Activated naive CD8-positive, alpha-beta T cell treated with anti-CD3 and anti-CD28 coated beads for 36 hours (primary cell): ENCODE measurements at places on chromosomes 3 and 15. TPM values are rescaled to one million over a fixed set of nuclear protein-coding genes. Genes with fewer than 3 reads are reported as not detected.

- DNase-seq: no peak
Observed at GRCh38 chr3:6282918-6283317, 578.0 kb upstream of the GRM7 start.

DNA sequence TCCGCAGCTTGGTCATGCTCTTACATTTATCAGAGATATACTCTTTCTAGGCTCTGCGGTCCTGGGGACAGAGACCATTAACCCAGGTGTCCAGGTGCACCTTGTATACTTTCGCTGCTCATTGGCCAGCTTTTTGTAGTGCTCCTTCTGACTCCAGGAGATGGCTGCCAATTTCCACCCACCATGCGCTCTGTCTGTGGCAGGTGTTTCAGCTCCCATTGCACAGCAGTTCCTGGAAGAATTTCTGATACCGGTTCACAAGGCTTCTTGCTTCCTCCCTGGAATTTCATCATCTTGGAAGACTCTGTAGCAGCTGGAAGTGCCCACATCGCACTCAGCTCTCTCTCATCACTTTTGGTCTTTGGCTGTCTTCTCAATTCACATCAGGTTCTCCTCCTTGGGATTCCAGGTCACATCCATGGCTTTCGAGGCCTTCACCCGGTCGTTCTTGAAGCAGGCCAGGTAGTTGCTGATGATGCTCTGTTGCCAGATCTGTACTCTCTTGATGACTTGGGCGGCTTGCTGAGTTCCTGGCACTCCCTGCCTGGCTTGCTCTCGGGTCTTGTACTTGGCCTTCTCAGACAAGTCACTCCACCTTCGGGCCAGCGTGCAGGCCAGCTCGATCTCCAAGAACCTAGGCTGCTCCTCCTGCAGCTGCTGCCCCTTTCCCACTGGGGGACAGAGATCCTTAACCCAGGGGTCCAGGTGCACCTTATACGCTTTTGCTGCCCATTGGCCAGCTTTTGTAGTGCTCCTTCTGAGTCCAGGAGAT is 41.1 kb upstream of the ARL8B start:
- no peak for DNase-seq

- no peak for DNase-seq
Observed at GRCh38 chr3:69115731-69116130, 6.7 kb downstream of the LMOD3 start.

Gene CPNE9
- not detected for total RNA-seq

DNA sequence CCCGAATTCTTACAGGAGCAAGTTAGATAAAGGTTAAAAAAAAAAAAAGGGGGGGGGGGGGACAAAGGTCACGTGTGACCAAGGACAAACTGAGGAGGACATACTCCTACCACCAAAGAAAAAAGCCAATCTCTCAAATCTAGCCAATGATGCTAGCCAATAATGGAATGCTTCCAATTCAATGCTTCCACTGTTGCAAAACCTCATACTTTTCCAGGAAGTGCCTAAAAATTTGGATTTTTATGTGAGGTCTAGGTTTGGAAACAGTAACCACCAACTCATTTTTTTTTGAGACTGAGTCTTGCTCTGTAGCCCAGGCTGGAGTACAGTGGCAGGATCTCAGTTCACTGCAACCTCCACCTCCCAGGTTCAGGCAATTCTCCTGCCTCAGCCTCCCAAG is 11.4 kb downstream of the MSL2 start:
- no peak for DNase-seq

GRCh38 chr3:122991236-122991985 is 36.2 kb downstream of the SEMA5B start:
- DNase-seq: no peak

DNA sequence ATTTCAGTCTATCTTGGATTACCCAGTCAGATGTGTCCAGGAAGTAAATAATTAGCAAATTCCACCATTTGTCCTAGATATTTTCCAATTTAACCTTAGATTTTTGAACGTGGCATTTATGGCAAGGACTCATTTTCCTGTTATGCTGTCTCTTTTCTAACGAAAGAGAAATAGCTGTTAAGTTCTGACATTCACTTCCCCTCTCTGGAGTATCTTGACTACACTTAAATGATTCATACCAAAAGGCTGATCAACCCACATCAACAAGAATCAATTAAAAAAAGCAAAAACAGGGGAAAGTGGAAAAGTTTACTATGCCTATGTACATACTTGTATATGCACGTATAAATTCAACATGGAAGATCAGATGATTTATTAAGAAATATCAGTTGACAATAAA is 149.9 kb downstream of the FRMD5 start:
- no peak for DNase-seq

Gene NKTR
- total RNA-seq: 43.9 TPM

Gene RNF13
- 29.5 TPM for total RNA-seq

DNA sequence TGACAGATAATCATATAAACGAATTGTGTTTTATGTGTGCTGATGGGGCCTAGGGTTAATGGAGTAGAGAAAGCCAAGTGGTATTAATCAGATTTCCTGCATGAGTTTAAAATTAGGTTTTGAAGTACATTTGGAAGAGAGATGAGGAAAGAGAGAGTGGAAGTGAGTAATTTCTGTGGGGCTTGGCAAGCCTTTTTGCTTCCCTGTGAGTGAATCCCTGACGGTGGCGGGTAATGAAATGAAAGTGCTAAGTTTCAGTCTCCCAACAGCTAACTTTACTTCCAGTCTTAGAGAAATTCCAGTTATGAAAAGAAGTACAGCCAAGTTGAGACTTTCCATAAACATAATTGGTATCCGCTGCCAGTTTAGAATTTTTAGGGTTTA is 139.4 kb downstream of the BBX start:
- DNase-seq: no peak

GRCh38 chr3:194686816-194687637 is 1.3 kb downstream of the FAM43A start:
- DNase-seq: peak; percentile 44

- DNase-seq: no peak
Observed at GRCh38 chr3:79199966-79200365, 567.8 kb downstream of the ROBO1 start.

DNA sequence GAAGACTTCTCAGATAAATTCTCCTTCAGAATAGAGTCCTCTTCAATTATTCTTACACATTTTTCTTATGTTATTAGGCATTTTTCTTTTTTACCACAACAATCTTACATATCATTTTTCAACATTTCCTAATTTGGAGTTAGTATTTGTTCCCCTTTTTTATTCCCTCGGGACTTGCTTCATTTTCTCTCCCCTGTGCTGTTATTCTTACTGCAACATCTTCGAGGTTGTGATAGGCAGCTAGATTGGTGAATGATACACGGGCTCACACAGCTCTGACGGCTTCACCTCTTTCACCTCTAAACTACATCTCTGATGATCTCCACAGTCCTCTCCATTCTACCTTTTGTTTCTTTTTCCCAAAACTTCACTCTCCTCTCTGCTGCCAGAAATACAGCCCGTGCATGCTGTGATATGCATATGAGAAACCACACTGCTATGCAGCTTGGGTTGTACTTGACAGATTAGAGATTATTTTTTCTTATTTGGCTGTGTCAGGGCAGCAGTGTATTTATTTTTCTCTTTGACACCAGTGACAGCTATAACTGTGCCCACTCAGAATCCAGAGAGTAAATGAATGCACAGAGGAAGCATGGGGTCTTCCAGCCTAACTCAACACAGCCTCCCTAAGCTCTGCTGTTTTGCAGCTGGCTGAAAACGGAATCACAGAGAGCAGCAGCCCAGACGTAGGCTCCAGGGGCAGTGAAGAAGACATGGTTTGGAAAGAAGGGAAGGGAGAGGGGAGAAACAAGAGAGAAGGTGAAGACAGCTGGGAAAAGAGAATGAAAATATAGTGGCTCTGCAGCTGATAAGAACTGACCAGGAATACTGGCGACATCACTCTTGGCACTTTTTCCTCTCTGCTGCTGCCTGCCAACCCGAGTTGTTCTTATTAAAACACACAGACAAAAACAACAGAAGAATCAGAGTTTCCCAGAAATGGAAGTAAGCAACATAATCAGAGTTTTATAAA is 61.8 kb downstream of the SLC9A9 start:
- DNase-seq: no peak
